ENCODE measurements at places on chromosomes 16 and 17.

DNA sequence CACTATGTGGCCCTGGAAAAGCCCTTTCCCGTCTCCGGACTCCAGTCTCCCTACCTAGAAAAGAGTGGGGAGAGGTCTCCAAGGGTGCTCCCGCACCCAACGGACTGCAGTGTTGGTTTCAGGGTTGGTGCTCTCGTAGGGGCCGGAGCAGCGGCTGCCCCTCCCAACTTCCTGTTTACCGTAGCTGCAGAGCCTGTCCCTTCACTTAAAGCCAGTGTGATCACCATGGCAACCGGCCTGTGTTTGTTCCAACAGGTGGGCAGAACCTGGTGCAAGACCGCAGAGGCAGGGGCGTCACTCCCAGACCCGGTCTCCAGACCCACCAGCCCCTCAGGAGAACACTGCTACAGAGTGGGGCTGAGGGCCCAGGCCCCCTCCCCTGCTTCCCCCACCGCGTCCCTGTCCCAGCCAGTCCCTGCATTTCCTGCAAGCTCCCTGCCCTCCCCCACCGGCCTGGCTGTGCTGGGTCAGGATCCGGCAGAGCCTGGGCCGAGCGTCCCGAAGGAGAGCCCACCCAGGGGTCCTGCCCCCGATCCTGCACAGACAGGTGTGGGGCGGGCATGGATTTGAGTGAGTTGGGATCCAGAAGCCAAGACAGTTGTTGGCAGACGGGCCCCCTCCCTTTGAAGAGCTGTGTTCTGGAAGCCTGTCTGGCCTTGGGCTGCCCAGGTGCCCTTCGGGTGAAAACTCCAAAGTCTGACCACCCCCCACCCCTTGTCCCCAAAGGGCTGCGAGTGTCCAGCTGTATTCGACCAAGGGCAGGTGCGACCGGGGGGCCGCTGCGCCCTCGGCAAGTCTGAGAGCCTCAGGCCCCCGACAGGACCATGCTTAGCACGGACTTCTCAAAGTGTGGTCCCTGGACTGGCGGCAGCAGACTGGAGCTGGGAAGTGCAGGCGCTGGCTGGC lies 1.5 kb upstream of the BAIAP3 start:
- no peak for DNase-seq

DNA sequence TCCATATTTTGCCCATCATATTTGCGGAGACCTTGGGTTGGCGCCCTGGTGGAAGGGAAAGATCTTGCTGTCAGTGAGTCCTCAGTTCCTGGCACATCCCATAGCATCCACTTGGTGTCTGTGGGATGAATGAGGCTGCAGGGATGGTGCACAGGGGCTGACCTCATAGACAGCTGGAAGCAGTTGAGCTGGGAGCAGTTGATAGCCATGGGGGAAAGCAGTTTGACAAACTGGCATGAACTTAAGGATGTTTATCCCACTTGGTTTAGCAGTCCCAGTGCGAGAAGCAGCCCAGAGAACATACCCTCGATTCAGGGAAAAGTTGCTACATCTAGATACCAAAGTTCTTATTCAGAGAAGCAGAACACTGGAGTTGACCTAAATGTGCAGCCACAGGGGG lies 80.7 kb downstream of the SNX29 start:
- no peak for DNase-seq

- DNase-seq, result no peak
Measured at GRCh38 chr16:71337631-71338030, 20.9 kb upstream of the CALB2 start.

GRCh38 chr17:78040440-78041385 lies 82.2 kb downstream of the TNRC6C start:
- no peak for DNase-seq

DNA sequence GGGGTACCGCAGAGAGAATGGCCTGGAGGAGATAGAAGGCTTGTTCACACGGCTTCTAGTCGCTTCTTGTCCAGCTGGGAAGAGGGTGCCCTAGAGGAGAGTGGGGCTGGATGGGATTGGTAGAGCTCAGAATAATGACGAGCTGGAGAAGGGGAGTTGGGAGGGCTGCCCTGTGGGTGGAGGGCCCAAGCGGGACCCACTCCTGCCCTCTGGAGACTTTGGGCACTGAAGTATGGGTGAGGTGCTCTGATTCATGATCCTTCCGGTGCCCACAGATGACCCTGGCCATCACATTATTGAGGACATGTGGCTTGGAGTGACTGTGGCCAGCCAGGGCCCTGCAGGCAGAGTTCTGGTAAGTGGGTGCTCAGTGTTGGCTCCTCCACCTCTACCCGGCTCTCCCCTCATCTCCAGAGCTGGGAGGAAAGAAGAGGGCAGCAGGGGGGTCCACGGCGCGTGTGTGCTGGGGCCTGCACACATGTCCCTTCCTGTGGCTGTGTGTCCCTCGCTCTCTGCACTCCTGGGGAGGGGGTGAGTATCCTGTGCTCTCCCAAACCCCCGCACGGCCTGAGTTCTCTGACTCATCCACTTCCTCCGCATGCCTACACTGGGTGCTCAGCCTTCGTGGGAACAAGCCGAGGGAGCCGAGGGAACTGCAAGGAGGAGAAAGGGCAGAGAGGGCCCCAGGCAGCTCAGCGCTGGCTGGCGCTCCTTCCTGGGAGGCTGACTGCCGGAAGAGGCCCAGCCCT lies 8.5 kb downstream of the ITGA3 start:
- DNase-seq, result no peak

- no peak for DNase-seq
Measured at GRCh38 chr17:72461757-72462156, 340.9 kb downstream of the SOX9 start.

DNA sequence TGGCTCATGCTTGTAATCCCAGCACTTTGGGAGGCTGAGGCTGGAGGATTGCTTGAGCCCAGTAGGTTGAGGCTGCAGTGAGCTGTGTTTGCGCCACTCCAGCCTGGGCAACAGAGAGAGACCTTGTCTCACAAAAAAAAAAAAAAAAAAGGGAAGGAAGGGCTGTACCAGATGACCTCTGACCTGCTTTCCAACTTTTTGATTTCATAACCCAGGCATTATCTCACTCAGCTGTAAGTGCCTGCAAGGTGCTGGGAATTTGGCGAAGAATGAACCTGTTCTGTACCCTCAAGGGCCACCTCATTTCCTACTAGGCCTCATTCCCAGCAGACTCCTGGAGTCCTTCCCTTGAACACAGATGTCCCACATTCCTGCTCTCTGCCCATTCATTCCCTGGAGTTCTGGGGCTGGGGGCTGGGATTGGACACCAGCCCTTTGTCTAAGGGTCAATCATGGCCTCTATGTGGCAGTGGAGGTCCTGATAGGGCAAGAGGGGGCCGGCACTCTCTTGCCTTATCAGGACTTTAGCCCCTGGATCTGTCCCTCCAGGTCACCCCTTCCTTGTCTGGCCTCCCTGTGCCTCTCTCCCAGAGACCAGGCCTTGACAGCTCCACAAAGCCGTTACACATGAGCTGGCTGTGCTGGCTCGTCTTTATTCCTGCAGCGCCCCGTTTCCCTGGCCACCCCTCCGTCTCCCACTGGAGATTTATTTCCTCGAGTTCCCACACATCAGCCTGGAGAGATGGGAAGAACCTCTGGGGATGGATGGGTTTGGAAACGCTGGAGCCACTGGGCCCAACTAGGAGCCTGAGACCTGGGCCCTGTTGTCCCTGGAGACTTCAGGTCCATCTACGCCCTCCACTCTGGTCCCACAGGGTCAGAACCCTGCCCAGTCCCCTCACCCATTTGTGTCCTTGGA lies 821 bp upstream of the GFAP start:
- DNase-seq, result peak; percentile 51

- DNase-seq, result no peak
Measured at GRCh38 chr16:85928401-85928820, 29.4 kb downstream of the IRF8 start.

GRCh38 chr17:29777663-29778062 lies 152.4 kb downstream of the SSH2 start:
- DNase-seq, result no peak

- no peak for DNase-seq
Measured at GRCh38 chr17:726271-726919, 6.0 kb upstream of the TLCD3A start.

DNA sequence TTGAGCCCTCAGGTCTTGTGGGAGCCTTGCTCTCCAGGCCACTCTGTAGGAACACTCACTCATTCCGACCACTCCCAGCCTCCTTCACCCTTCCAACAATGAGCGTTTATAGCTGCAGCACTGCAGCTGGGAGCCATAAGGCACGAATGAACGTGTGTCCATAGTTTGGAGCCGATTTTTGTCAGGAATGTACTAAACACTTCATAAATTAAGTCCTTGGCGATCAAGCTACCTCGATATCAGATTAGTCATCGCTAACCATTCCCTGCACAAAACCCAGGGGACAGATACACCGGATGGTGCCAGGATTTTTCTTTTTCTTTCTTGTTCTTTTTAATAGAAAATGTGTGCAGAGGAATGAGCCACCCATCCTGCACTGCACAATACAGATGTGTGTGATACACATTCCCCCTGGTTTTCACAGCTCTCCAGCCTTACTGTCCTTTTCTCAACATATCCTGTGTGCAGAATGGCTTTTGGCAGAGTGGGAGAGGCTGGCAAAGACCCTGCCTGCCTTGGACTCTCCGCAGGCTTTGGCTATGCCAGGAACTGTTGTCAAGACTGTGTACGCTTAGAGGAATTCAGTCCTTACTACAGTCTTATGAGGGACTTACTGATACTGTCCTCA lies 68.4 kb upstream of the ELAC2 start:
- no peak for DNase-seq
